ENCODE measurements at places on chromosomes 3 and 15.

DNA sequence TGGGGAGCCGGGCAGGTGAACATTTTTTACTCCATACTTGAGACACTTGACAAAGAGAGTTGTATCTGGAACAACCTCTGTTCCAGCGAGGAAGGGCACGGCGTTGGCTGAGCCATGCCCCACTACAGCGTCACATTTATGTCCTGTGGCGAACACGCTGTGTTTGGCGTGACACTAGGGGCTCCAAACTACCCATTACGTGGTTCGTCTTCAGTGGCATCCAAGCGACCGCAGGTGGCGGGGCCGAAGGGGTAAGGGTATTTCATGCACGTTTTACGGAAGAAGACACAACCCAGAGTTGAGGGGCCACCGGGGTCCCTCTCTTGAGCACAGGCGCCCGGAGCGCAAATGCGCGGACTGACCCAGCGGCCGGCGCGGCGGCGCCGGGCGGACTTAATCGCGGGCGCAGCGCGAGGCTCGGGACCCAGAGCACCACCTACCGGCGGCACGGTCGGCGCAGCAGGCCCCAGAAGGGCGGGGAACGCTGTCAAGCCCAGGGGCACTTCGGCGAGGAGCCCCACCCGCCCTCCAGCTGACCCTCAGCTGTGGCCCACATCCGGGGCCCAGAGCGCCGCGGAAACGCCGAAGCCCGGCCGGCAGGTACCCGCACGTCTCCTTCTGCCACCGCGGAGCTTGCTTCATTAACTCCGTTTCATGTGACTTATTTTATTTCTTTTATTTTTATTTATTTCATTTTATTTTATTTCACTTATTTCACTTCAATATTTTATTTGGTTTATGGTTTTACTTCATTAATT, 36.4 kb upstream of the TRIM71 start:
- peak; percentile 77 for DNase-seq

DNA sequence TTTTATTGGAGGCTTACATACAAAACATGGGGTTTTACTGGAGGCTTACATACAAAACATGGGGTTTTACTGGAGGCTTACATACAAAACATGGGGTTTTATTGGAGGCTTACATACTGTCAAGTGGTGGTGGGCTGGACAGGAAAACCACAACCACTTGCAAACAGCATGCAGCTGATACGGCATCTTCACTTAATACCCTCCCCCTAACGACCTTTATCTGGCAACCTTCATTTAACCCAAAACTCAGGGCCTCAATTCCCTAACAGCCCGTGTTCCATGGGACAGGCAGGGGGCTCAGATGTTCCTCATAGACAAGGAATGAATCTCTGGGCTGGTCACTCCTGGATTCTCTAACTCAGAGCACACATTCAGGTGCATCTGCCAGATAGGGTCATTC, 137.1 kb downstream of the CD47 start:
- no peak for DNase-seq

- no peak for DNase-seq
Observed at GRCh38 chr3:177131927-177132636, 65.2 kb downstream of the TBL1XR1 start.

DNA sequence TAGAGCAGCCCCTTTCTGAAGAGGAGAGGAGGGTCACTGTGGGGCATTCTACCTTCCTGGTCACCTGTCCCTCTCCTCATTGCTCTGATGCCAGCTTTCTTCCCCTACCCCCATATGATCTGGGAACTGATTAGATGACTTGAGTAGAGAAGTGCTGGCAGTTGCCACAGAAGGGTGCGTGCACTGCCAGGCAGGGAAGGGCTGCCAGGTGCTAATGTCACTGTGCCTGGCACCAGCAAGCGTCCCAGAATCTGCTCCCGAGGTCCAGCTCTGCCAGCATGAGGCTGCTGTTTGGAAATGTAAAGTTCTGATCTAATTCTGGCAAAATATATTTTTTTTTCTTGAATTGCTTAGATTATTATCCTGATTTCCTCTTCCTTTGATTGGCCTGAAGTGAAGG, 52.8 kb downstream of the PPM1L start:
- DNase-seq = no peak

- DNase-seq = no peak
Observed at GRCh38 chr3:181558870-181559269, 152.9 kb upstream of the SOX2 start.

DNA sequence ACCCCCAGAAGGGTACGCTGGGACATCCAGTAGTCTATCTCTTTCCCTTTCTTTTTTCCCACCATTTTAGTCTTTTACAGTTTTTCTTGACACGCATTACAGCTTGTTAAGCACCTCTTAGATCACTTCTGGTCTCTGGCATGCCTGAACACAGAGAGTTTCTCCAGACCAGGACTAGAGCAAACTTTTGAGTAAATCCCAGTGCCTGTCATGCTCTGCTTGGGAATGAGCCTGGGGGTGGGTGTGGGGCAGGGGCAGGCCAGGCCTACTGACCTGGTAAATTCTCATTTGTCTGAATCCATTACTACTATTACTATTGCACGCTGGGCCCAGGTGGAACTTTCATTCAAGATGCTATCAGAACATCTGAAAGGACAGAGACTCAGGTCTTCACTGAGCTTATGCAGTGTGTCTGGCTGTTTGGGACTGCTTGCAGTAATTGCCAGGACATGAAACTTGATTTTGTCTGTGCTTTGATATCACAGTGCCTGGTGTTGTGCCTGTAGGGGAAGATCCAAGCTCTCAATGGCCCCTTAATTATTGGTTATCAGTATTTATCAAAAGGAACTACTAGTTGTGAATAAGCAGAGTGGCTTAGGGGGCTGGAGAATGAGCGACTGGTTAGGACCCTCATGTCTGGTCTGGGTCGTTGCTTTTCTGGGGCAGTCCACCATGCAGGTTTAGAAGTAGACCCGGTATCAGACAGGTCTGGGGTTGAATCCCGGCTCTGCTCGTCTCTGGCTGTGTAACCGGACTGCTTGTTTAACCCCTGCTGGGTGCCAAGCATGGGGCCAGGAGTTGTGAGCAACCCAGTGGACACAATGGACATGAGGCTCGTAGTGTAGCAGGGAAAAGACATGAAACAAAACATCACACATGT, 196.1 kb upstream of the TLE3 start:
- DNase-seq = no peak

DNA sequence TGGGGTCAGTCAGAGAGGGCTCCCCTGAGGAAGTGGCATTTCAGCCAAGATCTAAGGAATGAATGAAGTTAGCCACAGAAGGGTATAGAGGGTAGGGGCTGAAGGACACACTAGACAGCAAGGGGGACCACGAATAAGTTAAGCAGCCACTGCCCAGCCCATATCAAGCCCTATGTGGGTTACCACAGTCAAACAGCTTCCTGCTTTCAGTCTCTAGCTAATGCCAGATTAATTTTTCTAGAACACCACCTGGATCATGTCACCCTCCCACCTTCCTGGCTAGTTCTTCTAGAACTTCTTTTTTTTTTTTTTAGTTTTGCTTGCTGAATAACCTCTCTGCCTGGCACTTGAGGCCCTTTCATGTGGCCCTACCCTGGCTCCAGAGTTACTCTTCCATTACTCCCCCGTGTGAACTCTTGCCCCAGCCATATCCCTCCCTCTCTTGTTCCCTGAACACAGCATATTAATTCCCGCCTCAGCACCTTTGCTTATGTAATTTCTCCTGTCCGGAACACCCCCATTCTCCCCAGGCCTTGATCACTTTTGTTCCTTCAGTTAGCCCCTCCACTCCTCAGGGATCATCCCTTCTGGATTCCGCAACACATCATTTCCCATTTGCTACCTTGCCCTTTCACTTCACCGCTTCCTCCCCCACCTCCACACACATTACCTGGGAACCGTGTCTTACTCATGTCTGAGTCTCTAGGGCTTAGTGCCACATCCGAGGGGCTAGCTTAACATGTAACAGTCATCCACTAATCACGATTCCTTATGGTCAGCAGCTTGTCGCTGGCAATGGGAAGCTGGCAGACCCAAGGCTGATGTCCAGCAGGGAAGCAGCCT, 20.6 kb upstream of the BNC1 start:
- DNase-seq = no peak

DNA sequence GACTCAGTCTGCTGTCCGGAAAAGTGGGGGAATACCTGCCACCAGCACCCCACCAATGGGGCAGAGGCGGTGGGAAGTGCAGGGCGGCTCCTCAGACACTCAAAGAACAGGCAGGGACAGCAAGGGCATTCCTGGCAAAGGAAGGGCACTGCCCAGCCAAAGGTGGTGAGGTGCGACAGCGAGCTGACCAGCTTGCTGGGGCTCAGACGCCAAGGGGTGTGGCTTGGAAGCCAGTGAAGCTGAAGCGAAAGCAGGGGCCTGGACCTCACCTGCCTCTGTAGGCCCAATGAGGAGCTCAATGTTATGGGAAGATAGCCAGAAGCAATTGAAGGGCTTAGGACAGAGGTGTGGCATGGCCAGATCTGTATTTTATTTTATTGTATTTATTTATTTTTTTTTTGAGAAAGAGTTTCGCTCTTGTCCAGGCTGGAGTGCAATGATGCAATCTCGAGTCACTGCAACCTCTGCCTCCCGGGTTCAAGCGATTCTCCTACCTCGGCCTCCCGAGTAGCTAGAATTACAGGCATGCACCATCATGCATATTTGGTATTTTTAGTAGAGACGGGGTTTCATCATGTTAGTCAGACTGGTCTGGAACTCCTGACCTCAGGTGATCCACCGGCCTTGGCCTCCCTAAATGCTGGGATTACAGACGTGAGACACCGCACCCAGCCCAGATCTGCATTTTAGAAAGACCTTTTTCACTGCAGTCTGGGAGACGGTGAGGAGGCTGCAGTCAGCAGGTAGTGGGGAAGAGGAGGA, 4.4 kb upstream of the LMAN1L start:
- no peak for DNase-seq

DNA sequence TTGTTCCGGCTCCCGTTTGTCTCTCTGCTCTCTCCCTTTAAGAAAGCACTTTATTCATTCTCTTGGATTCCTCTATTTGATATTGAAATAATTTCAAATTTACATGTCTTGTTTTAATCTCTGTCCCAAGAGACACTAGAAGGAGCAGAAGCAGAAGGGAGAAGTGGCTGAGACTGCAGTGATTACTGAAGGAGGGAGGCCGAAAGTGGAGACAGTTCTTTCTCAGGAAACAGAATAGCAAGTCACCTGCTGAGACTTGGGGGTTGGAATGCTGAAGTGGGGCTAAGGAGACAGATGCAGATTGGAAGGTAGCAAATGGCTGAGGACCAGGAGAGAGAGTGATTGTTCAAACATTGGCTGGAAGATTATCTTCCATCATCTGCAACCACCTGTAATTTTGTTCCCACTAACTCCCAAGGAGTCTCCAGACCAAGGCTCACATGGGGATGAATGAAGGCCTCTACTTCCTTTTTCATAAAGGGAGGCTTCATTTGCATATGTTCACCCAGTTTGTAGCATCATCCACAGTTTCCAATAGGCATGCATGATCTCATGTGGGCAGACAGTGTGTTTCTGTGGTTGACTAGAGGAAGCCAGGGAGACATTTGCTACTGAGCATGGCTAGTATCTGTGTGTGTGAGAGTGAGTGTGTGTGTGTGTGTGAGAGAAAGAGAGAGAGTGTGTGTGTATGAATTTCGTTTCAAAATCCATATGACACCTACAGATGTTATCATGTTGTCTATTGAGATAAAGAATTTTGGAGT, 24.0 kb downstream of the LTF start:
- DNase-seq = no peak

DNA sequence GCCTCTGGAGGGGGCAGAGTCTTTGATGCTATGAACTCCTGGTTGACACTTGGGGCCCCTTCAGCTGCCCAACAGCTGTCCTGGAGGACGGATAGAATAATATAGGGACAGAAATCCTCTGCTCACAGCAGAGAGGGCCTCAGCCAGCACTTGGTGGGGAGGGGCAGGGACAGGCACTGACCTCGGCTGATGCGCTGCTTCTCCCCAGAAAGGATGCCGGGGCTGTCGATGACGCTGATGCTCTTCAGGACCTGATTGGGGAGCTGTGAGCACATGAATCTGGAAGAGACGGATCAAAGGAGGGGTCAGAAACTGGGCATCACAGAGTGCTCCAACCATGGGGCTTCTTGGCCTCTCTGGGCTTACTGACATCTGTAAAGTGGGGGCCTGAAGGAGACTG, 29.5 kb downstream of the EHD4 start:
- no peak for DNase-seq

GRCh38 chr15:90062023-90062442, 40.2 kb downstream of the IDH2 start:
- no peak for DNase-seq

DNA sequence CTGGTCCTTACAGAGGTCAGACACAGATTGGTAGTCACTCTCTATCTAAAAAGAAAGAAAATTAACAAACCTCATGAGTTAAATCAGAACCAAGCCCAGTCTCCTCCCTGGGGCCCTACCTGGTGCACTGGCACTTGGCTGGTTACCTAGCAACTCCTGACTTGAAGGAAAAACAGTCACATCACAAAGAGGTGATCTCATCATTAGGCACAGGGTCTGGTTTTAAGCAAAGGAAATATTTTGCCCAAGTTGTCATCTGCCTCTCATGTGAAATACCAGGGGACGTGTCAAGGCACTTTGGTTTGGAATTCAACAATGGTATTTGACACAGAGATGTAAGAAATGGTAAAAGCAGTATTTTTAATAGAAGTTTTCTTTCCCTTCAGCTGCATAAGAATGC, 47.7 kb upstream of the FMN1 start:
- DNase-seq = no peak

GRCh38 chr15:56533731-56534403, 68.9 kb upstream of the MNS1 start:
- DNase-seq = no peak

DNA sequence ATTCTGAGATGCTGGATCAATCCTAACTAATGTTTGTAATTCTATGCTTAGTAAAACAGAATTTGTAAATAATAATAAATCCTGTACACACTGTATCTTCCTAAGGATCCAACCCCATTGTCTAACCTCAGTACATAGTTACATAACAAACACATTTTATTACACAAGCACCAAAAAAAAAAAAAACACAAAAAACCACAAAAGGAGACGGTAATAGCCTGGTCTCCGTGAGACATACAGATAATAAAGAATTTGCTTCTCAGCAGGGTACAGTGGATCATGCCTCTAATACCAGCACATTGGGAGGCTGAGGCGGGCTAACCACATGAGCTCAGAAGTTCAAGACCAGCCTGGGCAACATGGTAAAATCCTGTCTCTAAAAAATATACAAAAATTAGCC, 558.7 kb downstream of the MAGI1 start:
- no peak for DNase-seq

DNA sequence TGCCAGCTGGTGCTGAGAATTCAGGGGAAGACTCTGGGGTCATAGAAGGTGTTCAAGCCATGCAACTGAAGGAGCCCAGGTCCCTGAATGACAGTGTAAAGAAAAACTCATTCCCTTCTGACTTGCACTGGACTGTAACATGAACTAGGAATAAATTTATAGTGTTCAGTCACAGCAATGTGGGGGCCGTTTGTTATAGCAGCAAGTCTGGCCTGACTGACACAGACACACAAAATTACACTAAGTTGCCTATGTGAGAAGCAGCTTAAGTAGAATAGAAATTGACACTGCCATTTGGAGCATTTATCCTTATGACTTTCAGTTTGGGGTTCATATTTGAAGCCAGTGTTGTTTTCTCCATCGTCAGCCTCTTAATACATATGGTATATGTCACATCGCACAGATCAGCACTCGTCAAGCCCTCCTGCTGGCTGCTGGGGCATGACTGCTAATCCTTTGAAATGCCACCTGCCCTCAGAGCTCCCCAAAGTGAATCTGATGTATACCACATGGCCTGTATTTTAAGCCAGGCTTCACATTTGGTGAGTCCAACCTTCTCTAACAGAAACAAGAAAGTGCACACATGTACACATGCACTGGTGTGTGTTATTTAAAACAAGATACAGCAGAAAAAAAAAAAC, 17.1 kb upstream of the HEG1 start:
- DNase-seq = no peak
